ENCODE measurements at places on chromosomes 11 and 22.

GRCh38 chr11:128569291-128569690, 18.1 kb downstream of the ETS1 start:
- DNase-seq: no peak

DNA sequence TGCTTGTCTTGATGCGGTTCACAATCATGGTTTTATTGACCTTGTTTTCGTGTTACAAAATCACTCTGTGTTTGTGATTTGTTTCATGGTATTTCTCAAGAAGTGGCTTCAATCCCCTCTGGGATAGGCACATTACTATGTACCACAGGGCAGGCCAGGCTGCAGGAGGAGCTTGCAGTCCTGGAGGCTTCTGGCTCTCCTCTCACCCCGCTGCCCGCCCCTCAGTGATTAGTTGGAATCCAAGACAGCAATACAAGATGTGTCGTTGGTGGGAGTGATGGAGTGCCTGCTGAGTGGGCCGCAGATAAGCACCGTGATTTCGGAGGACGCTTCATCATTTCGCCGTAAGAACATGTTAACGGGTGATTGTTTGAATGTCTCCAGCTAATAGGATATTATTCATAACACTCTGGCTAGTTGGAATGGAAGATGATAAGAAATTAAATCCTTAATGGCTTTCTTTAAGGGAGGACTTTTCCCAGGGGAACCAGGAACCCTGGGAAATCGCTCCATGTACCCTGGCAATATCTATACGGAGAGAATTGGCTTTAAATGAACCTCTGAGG, 384.4 kb downstream of the MIAT start:
- DNase-seq: no peak

DNA sequence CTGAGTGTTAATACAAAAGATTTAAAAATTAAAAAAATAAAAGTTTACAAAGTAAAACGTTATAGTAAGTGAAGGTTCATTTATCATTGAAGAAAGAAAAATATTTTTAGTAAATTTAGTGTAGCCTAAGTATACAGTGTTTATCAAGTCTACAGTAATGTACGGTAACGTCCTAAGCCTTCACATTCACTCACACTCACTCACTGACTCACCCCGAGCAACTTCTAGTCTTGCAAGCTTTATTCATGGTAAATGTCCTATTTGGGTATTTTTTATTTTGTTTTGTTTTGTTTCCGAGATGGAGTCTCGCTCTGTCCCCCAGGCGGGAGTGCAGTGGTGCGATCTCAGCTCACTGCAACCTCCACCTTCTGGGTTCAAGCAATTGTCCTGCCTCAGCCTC, 8.8 kb downstream of the CASTOR1 start:
- DNase-seq: no peak

DNA sequence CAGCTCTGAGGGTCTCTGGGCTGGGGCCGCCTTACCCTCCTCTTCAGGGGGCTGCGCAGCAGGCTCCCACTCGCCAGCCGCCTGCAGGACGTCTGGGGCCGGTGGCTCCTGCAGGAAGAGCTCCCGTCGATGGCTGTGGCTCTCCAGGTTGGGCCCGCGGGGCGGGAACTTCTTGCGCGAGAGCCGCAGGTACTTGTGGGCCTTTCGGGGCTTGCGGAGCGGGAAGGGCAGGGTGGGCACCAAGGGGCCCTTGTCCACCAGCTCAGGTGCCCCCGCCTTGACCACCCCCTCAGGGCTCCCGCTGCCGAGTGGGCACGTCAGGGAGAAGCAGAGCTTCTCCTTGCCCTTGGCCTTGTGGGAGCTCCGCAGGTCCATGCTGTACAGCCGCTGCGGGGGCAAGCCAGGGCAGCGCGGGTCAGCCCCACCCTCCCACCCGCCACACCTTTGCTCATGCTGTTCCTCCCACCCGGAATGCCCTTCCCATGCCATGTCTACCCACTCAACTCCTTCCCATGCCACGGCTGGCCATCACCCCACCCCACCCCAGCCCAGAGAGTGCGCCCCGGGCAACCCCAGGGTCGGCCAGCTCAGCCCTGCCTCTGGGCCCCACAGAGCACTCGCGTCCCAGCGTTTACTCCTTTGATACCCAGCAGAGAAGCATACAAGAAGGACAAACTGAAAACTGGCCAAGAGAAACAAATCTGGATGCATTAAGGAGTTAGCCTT, 18.0 kb downstream of the CBX7 start:
- DNase-seq: no peak

DNA sequence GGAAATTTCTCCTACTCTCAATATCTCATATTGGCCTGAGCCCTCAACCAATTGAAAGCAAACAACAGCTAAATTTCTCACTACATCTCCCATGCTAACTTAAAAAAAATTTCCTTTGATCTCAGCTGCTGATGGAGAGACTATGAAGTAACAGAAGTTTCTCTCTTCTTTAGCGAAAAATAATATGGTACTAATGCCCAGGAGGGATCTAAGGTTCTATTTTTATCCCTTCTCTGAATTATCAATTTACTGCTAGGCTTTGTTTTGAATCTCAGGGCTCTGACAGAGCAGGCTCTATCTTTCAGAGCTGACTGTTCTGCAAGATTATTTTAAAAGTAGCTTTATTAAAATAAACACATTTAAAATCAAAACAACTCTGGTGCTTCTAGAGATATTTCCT, 558.6 kb downstream of the KCNA4 start:
- DNase-seq: no peak

DNA sequence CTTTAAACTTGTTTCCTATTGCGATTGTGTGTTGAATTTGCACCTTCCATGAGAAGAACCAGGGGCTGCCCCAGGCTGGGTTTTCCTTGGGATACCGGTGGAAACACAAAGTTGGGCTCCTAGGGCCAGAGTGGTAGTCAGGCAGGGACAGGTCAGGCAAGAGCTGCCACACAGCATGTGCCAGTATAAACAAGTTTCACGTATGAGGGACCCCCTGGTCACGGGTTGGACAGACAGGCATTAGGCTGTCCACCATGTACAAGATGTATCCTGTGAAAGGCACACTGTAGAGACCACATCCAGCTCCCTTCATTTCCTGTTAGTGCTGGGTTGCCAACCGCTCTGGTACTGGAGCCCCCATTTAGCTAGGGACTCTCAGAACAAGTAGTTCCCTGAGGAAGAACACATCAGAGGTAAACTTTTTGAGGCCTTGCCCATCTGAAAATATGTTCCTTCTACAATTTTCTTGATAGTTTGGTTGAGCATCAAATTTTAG, 8.8 kb downstream of the UPB1 start:
- no peak for DNase-seq

GRCh38 chr22:48951836-48952235, 875.8 kb downstream of the BRD1 start:
- DNase-seq: no peak

DNA sequence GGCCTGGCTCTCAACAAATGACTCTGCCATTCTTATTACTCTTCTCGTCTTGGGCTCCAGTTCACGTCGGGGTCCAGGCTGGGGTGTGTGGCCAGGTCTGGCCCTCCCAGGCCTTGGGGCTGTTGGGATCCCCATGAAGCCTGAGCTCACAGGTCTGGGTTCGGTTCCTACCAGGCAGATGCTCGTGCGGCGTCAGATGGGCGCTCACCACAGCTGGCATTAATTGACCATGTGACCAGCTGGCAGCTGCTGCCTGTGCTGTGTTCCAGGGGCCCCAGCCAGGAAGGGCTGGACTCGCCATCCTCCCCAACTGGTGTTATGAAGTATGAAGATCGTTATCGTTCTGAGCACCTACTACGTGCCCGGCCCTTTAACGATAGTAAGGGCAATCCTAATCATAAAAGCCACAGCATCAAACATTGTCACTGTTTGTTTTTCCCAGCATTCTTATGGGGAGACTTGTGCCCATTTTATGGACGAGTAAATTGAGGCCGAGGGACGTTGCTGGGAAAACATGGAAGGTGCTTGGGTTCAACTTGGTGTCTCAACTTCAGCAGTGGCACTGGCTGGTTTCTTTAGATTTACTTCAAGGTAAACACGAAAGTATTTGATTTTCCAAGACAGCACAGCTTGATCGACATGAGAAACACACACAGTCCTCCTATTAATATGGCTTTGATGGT, 26.8 kb upstream of the CACNG2 start:
- no peak for DNase-seq

DNA sequence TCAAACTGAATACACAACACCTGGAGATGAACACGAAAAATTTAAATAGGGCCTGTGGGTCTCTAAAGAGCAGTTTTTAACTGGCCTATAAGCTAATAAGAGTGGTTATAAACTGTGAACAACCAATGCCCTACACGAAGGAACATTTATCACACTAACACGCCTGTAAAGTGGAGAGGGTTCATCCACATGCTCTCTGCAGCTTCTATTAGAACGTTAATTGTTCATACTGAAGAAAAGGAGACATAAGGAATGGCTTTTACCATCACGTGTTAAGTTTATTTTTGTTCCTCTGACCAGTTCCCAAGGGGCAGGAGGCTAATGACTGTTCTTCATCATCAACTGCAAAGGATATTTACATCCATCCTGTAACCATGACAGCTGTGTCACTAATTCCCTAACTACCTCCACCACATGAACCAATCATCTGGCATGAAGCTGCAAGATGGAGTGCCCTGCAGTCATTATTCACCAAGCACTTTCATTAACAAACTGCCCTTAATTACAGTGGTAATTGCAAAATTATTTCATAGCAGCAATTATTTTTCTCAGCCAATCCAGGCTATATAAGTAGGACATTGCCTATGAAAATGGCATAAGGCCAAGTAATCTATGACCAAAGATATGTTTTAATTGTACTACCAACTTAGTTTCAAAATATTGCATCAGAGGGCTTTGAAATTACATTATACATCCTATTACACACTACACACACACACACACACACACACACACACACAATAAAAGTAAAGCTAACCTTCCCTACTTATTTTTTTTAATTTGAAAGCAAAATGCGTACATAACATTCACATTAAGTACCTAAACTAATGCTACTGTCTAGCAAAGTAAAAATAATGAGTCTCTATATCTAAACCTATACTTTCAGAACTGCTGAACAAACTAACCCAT, 186.7 kb downstream of the CADM1 start:
- DNase-seq: peak; percentile 53

DNA sequence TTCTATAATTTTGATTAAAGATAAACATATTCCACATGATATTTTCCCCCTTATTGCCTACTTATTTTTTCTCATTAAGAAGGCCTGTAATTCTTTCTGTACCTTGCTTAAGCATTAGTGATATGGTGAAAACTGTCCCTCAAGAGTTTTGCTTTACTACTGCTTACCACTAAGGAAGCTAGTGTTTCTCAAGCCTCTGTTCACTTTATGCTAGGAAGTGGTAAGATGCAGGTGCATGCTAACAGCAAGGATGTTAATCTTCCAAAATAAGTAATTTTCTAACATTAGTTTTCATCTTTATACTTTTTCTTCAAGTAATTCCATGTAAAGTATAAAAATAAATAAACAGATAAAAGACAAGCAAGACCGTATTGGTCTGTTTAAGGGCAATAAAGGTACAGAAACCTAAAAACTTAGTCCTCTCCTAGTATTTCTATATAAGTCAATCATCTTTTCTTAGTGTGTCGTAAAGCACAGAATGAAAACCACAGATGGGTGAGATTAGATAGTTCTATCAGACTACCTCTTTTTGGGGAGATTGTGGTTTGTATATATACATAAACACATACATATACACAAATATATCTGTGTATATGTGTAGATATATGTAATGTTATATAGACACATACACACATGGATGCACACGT, 731.0 kb upstream of the CNTN5 start:
- DNase-seq: no peak

GRCh38 chr22:17767233-17768065, 6.8 kb downstream of the BID start:
- no peak for DNase-seq

- DNase-seq: no peak
Observed at GRCh38 chr22:35882211-35883030, 146.2 kb downstream of the RBFOX2 start.

GRCh38 chr11:16786131-16786530, 47.7 kb downstream of the C11orf58 start:
- DNase-seq: no peak

DNA sequence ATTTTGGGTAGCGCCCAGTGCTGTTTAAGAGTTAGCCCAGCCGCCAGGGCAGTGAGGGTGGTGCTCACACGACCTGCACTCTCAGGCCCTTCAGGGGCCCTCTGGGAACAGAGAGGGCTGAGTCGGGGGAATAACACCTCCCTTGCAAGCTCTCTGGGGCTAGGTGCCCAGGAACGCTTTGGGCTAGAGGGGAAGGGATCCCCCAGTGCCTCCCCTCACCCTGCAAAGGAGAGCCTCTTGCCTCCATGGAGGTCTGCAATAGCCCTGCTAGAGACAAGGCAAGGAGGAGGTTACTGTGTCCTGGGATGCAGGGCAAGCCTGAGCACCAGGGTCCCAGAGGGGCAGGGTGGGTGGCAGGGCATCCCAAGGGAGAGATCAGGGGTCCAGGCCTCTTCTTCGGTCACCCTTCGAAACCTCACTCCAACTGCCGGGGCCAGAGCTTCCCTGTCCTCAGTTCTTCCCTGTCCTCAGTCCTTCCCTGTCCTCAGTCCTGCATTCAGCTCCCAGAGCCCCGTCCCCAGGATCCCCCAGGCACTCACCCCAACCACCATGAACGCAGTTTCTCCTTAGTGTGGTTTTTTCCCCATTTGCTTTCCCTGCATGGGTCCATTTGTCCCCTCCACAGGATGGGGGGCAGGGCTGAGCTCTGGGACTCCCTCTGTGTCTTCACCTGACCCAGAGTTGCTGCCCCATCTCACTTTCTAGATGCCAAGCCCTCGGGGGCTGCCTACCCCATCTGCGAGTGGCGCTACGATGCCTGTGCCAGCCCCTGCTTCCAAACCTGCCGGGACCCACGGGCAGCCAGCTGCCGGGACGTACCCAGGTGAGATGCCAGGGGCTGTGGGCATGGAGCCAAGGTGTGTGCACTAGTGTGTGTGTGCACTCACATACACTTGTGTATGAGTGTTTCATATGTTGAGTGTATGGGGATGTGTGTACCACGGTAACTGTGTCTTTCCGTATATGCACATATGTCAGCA, 60.8 kb downstream of the OTOG start:
- DNase-seq: no peak

DNA sequence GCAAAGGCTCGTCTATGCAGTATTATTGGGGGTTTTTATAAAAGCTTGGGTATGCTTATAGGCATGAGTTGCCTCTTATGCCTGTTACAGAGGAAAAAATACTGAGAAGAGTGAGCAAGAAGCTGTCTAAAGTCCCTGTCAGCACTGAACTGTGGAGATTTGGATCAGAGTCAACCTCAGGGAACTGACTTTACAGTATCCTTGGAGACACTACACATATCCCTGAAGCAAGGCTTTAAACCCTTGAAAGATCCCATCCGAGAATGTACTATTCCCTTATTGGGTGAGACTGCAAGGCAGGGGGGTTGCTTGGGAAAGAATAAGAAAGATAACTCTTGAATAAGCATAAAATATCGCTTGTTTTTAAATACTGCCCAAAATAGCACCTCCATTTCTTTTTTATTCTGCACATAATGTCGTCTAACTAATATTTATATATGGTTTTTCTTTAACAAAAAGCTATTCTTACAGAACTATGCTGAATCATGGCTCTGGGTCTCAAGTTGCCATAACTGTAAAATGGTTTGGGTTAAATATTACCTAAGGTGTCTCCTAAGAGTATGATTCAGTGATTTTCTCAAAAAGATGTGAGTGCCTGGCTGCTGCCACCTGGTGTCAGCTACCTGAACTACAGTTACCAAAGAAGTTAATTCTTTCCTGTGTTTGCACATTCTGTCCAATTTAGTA, 1062.8 kb downstream of the DLG2 start:
- peak; percentile 33 for DNase-seq

GRCh38 chr11:67356864-67357561, 3.7 kb upstream of the POLD4 start:
- DNase-seq: peak; percentile 81

Data from fibroblast of skin of scalp (primary cell).